ENCODE measurements at places on chromosomes 2 and 18.

DNA sequence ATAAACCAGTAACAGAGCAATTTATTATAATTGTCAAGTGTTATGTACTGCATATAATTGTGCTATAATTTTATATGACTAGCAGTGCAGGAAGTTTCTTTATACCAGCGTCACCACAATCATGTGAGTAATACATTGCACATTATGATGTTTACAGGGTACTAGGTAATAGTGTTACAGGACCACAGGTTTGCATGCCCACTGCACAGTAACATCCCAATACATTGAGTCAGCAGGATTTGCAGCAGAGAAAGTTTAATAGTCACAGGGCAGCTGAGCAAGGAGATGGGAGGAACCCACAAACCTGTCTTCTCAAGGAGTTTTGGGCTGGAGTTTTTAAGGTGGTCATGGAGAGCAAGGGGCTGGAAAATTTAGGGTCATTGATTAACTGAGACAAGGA is 1042.9 kb upstream of the ACVR2A start:
- no peak for DNase-seq

DNA sequence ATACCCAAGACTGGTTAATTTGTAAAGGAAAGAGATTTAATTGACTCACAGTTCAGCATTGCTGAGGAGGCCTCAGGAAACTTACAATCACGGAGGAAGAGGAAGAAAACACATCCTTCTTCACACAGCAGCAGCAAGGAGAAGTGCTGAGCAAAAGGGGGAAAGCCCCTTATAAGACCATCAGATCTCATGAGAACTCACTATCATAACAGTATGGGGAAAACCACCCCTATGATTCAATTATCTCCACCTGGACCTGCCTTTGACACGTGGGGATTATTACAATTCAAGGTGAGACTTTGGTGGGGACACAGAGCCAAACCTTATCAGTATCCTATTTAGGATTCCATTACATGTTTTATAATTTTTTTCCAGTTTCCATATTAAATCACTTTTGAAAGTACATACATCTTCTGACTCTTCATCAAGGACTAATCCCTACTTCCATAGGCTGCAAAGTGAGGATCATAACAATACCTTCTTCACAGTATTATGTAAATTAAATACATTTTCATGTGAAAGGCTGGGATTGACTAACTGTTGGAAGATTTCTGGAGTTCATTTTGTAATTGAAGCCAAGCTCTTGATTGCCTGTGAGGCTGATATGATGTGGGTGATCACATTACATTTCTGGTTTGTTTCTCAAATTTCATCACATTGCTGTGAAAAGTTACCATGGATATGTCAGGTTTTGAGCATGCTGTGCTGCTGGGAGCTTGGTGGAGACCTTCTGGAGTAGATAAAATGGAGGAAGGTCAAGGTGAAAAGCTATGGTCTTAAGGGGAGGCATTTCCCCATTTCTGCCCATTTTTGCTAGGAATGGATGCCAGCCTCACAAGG is 31.7 kb upstream of the CERS6 start:
- DNase-seq: peak; percentile 26

GRCh38 chr18:8800445-8800844 is 95.1 kb downstream of the MTCL1 start:
- DNase-seq: peak; percentile 100

- DNase-seq: no peak
These were observed 1023.4 kb upstream of the KLHL29 start for GRCh38 chr2:22361571-22361970.

- no peak for DNase-seq
These were observed 512.2 kb downstream of the SATB2 start for GRCh38 chr2:198945496-198945895.

GRCh38 chr2:71456617-71457016 is 3.3 kb downstream of the DYSF start:
- DNase-seq: no peak

DNA sequence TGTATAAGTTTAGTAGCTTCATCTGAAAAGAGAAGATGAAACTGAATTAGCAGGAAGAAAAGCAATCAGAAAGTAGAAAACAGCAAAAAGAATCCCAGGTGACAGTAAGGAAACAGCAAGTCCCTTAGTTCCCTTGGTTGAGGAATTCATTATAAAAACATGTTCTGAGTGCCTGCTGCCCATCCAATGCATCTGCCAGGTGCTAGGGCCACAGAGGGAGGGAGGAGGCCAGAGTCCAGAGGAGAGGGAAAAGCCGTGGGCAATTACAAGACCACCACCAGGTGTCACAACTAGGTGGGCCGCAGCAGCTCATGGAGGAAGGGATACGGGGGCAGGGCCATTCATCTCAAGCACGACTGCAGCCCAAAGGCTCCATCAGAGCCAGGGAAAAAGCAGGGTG is 55.9 kb upstream of the TFCP2L1 start:
- DNase-seq: no peak

- peak; percentile 40 for DNase-seq
These were observed 1.8 kb downstream of the MEMO1 start for GRCh38 chr2:32008805-32009515.

DNA sequence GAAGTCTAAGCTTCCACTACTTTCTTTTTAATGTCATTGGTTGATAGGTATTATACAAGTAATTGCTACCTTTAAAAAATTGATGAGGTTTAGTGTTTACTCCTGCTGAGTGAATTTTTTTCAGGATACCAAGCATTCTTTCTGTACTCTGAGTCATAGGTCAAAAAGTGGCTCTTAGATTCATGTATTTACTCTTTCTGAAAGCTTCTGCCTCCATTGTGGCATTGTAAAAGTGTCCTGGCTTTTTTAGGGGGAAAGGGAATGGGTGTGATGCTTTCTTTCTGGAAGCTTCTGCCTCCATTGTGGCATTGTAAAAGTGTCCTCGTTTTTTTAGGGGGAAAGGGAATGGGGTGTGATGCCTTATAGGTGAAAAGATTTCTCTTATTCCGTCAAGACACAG is 286.5 kb downstream of the LPIN1 start:
- DNase-seq: peak; percentile 35

DNA sequence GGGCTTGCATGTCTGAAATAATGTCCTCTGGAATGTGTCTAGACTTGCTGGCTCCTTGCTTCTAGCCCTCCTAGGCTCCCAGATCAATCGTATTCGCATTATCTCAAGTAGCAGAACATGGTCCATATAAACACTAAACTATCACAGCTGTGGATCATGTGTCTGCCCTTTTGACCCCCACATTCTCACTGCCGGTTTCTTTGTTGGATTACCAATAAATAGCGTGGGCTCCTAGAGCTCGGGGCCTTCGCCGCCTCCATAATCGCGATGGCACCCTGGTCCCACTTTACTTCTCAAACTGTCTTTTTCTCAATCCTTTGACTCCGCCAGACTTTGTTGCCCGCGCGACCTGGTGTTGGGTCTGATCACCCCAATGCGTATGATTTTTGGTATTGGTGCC is 6.3 kb upstream of the SCYGR8 start:
- DNase-seq: no peak

GRCh38 chr2:60508339-60508917 is 45.0 kb downstream of the BCL11A start:
- no peak for DNase-seq

- no peak for DNase-seq
These were observed 19.0 kb downstream of the CLUL1 start for GRCh38 chr18:615773-616172.

GRCh38 chr2:74740741-74741431 is 86.8 kb downstream of the SEMA4F start:
- peak; percentile 96 for DNase-seq

DNA sequence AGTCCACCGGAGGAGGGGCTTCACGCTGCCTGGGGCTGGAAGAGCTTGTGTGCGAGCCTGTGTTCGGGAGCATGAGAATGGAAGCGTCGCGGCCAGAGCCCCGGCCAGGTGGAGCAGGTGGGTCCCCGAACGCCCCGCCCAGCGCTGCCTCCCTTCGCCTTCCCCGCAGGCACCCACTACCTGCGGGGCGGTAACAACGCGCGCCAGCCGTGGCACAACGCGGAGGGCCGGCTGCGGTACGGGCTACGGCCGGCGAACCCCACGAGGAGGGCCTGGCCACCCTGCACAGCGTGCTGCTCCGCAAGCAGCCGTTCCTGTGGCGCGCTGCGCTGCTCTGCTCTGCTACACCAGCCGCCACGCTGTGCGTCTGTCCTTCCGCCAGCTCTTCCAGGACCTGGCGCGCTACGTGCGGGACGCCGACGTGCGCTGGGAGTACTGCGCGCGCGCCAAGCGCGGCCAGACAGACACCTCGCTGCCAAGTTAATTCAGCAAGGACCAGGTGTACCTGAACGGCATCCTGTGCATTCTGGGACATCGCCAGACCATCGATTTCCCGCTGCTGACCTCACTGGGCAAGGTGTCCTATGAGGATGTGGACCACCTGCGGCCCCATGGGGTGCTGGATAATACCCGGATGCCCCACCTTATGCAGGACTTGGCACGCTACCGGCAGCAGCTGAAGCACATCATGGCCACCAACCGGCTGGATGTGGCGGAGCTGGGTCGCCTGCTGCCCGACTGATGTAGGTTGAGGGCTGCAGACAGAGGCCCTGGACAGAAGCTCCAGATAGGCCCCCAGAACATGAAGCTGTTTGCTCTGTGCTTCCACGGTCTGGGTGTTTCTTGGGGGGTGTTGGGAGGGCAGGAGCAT is 200.6 kb downstream of the NAPG start:
- no peak for DNase-seq

DNA sequence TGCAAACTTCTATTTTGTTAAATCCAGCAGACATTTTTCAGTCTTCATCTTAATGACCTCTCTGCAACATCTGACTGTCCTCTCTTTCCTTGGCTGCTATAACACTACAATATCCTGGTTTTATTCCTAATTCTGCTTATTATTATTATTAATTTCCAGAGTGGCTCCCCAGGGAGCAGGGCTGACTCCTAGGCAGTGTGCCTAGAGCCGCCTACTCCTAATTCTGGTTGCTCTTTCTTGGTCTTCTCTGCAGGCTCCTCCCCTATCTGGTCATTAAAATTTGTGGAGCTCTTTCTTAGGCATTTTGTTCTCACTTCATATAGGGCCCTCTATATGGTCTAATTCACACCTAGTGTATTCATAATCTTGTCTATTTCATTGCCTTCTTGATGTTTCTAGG is 10.8 kb downstream of the LOXL3 start:
- DNase-seq: no peak

- DNase-seq: peak; percentile 87
These were observed 48.4 kb downstream of the TMEFF2 start for GRCh38 chr2:192146069-192147015.

- DNase-seq: no peak
These were observed 950.1 kb downstream of the CNTNAP5 start for GRCh38 chr2:124975224-124975623.

DNA sequence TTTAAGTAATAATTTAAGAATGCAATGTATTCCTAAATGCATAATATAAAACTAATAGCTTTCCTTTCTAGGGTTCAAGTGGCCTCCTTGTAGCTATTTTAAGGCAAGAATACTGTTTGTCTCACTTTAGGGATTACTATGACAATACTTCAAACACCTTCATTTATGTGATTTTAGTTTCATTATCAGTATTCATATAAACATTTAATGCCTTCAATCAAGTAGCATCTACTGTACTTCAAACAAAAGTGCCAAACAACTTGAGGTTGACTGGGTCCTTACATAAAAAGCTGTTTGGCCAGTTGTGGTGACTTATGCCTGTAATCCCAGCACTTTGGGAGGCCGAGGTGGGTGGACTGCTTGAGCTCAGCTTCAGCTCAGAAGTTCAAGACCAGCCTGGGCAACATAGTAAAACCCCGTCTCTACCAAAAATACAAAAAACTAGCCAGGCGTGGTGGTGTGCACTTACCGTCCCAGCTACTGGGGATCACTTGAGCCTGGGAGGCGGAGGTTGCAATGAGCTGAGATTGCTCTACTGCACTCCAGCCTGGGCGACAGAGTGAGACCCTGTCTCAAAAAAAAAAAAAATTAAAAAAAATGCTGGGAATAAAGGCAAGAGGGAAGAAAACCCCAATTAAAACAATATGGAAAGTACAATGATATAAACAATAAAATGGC is 9.3 kb downstream of the MEX3C start:
- no peak for DNase-seq

DNA sequence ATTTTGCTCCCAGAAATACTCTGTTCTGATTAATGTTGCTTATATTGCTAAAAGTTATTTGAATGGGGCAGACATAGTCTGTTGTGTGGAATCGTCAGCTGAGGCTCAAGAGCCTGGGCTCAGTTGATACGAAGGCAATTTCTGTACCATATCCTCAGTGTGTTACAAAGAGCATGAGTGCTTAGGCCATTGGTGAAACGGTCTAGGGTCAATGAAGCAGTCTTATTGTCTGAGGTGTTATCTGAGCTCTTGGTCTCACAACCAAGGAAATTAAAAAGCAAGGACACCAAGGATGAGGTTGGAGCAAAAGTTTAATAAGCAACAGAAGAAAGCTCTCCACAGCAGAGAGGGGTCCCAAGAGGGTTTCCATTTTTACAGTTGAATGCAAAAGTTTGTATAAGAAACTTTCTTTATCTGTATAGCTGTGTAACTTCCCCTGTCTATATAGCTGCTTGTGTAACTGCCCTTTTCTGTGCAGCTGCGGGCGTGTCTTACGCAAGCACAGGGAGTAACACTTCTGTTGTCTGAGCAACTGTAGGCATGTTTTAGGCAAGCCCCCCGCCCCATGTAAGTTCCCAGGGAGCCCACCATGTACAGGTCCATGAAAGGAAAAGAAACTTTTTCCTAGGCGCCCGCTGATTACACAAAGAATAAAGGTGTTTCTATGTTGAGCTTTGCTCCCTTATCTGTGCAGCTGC is 40.6 kb upstream of the DSC1 start:
- DNase-seq: no peak

DNA sequence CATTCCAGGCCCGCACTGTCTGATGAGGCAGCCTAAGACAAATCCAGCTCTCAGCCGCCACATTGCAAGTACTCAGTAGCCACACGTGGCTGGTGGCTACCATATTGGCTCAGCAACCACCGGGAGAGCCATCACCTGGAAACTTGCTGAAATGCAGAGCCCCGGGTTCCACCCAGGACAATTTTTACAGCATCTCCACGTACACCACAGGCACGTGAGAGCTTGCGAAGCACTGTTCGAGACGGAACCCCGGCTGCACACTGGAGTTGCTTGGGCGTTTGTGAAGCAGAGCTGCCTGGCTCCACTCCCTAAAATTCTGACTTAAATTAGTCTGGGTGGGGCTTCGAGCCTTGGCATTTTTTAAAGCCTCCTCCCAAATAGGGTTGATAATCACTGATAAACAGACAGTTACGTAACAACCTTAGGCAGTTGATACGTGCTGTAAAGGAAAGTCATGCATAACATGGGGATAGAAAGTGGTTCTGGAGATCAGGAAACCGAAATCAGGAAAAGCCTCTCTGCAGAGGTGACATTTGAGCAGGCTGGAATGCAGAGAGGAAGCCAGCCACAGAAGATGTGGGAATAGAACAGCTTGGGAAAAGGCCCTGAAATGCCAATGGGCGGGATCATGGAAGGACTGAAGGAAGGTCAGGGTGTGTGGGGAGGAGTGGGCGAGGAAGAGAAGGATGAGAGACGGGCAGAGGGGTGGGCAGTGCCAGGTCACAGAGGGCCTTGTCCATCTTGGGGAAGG is 6.2 kb downstream of the ASAP2 start:
- DNase-seq: no peak
